MM.1S (cell line): ENCODE measurements at places on chromosomes 3 and 15.
A peak's percentile ranks its signal among the peaks of the same experiment; 100 is the strongest.

- DNase-seq: no peak
Observed at GRCh38 chr3:194481103-194481502, 5.7 kb downstream of the ATP13A3 start.

GRCh38 chr15:49223536-49224274 lies 53.7 kb downstream of the GALK2 start:
- DNase-seq: no peak

DNA sequence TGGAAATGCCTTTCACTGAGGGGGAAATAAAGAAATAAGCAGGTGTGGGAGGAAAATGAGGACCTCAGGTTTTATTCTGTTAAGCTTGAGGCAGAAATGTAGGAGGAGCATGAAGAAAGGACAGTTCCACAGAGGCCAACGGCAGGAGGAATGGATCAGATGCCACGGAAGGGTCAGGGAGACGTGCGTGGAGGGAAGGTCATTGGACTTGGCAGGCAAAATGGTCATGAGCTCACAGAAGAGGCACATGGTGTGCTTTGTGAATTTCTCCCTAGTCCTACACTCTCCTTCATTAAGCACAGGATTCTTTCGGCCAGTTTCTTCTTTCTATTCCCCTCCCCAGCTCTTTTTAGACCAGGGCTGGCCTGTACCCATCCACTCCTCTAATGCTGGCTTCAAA lies 32.5 kb upstream of the THSD4 start:
- DNase-seq: no peak

GRCh38 chr3:82088749-82089148 lies 327.3 kb upstream of the GBE1 start:
- DNase-seq: no peak

- no peak for DNase-seq
Observed at GRCh38 chr3:53595660-53596059, 101.2 kb downstream of the CACNA1D start.

DNA sequence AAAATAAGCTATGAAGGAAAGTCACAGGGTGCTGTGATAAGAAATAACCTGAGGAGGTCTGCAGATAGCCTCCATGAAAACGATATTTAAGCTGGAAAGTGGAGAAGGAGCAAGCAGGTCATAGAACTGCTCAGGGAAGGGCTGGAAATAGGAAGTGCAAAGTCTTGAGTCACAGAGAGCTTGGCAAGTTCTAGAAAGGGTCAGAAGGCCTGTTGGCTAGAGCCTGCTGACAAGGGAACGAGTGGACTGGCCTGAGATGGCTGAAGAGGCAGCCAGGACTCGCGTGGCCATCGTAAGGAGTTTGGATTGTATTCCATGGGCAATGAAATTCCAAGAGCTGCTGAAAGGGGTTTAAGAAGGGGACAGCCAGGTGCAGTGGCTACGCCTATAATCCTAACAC lies 64.7 kb upstream of the IL12A start:
- no peak for DNase-seq

DNA sequence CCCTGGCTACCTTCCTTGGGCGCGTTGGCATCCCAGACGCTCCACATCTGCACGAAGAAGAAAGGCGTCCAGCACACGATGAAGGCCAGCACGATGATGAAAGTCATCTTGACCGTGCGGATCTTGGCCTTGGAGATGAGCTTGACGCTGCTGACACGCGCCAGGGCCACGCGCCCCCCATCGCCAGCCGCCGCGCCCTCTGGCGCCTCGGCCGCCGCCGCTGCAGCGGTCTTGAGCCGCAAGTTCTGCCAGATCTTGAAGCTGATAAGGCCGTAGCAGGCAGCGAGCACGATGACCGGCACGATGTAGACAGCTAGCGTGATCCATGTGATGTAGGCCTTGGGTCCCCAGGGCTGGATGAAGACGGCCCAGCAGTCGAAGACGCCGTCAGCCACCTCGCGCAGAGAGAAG lies 2.2 kb downstream of the OXTR start:
- no peak for DNase-seq

- no peak for DNase-seq
Observed at GRCh38 chr3:111541391-111541790, 606 bp upstream of the CD96 start.

- DNase-seq: no peak
Observed at GRCh38 chr15:45913451-45913850, 278.6 kb downstream of the SQOR start.

DNA sequence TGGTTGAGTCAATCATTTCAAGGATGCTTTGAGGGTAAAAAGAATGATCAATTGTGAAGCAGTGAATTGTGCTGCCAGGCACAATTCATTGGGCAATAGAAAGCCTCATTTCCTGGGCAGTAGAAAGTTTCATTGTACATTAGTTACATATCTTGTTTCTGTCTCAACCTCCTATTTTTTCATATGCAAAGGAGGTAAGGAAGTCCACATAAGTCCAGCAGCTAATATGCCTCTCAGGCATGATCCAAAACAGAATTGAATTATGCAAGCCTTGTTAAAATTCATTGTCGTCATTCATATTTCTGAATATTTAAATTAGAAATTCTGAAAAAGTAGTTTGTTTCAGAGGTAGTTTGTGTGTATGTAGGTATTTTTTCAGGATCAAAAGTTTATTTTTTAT lies 65.8 kb downstream of the TFRC start:
- DNase-seq: no peak

- no peak for DNase-seq
Observed at GRCh38 chr15:93730724-93731123, 500.6 kb upstream of the MCTP2 start.

DNA sequence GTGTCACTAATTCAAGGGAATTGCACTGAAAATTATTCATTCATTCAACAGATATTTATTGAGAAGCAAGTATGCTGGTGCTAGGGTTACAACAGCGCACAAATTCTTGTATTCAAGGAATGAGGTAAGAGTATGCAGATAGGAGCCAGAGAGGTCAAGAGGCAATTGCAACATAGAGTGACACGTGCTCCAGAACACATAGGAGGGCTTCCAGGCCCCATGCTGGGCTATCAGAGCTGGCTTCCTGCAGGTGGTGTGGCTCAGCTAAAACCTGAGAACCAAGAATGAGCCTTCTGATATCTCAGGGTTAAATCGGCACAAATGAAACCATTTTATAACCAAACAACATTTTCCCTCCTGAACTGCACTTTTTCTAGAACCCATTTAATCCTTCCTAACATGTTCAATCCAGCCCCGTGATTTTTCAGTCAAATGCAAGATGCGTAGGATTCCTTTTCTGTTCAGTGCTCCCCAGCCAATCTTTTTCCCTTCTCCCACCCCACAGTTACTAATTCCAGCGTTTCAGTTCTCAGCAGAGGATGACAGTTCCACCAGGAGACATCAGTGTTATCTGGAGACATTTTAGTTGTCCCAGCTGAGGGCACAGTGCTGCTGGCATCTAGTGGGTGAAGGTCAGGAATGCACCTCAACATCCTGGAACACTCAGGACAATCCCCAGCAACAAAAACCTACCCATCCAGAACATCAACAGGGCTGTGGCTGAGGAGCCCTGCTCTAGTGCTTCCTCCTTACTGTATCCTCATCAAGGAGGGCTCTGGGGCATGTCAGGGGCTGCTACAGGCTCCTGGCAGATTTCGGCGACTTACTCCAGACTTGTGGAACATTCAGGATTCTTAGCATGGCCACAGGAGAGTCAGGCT lies 13.1 kb downstream of the CCR5AS start:
- peak; percentile 70 for DNase-seq

GRCh38 chr3:128997486-128998133 lies 3.5 kb upstream of the EFCC1 start:
- no peak for DNase-seq

DNA sequence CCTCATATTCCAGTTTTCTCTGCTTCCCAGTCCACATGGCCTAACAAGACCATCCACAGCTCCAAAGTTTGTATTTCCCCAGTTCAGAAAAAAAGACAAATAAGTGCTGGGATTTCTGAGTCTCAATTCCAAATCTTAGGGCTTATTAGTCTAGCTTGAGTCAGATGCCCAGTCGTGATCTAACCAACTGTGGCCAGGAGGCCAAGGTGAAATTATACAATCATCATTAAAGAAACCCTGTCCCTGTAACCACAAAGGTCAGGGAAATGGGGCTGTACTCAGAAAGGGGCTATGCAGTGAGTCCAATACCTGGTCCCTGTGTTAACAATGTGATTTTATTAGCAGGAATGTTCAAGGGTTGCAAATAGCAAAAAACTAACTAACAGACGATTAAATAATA lies 40.5 kb upstream of the MITF start:
- no peak for DNase-seq

DNA sequence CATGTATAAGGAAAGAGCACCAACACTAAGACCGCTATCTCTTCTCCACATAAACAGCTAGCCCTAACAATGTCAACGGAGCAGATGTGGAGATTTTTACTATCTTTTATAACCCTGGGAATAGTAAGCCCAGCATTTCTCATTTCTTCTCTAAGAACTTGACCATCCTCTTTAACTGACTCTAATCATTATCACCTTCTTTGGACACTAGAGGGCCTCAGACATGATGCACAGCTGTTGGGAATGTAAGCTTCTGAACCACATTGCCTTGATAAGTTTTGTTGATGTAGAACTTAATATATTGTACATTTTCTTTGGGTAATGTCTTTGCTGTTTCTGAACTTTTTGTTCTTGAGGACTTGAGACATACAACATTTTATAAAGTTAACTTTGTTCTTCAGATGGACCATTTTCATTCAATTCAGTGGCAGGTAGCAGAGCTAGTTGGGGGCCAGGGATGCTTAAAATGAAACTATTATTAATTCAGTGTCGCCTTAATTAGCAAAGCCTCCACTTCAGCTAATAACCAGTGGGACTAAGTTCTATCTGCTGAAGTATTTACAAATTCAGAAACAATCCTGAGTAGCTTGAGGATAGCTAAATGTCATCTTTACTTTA lies 9.6 kb upstream of the TAGLN3 start:
- peak; percentile 77 for DNase-seq

DNA sequence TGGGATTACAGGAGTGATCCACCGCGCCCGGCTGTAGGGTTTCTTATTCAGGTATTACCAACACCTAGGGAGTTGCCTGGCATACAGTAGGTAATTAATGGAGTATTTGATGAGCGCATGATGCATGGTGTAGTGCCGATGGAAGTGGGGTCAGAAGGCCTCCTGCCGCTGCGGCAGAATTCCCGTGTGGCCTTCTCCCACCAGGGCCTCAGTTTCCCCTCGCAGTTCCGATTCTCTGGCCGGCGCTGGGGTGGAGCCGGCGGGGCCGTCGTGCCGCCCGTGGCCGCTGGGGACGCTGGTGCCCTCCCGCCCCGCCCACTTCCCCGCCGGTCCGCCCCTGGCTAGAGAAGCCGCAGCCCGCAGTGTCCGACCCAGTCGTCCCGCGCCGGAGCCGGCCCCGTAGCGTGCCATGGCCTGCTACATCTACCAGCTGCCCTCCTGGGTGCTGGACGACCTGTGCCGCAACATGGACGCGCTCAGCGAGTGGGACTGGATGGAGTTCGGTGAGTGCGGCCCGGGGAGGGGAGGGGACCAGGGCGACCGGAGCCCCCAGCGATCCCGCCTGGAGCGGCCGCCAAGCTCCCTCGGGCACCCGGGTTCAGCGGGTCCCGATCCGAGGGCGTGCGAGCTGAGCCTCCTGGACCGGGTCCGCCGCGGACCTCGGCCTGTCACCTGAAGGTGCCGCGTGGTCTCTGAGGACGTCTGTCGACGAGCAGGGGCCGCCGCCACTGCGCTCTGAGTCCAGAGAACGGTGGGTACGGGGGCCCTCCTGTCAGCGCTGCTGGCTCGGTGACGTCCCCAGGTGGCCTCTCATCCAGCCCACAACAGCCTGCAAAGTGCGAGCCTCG lies at the start of gene IRAK2:
TSS of gene IRAK2 (plus strand) at position 374 of the 848 bp plus-strand sequence. CDS start at position 410, 36 bp downstream.
- DNase-seq: peak; percentile 61

DNA sequence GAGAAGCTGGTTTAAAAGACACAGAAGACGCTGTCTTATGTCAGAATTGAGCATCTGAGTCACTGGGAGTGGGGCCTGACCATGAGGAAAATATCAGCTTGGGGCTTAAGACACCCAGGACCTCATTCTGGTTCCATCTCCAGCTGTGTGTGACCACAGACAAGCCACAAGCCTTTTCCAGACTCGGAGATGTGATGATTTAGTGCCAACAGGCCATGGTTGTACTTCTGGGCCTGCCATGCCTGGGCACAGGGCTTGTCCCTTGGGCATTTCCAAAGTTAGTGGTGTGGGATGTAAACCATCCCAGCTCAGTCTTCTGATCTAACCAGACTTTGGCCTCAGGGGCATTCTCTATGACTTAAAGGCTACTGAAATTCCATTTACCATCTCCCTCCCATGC lies 269.8 kb downstream of the RYR3 start:
- DNase-seq: no peak

DNA sequence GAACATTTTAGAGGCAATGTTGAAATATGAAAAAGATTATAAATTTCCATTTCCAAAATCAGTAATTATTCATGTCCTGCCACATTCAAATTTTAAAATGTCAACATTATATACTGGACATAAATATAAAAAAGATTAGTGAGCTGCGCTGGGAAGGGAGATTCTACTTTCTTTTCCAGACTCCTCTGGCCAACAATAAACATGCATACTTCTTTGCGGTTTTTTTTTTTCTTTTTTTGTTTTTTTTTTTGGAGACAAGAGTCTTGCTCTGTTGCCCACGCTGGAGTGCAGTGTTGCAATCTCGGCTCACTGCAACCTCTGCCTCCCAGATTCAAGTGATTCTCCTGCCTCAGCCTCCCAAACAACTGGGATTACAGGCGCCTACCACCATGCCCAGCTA lies 105.5 kb downstream of the ADAM10 start:
- DNase-seq: no peak

DNA sequence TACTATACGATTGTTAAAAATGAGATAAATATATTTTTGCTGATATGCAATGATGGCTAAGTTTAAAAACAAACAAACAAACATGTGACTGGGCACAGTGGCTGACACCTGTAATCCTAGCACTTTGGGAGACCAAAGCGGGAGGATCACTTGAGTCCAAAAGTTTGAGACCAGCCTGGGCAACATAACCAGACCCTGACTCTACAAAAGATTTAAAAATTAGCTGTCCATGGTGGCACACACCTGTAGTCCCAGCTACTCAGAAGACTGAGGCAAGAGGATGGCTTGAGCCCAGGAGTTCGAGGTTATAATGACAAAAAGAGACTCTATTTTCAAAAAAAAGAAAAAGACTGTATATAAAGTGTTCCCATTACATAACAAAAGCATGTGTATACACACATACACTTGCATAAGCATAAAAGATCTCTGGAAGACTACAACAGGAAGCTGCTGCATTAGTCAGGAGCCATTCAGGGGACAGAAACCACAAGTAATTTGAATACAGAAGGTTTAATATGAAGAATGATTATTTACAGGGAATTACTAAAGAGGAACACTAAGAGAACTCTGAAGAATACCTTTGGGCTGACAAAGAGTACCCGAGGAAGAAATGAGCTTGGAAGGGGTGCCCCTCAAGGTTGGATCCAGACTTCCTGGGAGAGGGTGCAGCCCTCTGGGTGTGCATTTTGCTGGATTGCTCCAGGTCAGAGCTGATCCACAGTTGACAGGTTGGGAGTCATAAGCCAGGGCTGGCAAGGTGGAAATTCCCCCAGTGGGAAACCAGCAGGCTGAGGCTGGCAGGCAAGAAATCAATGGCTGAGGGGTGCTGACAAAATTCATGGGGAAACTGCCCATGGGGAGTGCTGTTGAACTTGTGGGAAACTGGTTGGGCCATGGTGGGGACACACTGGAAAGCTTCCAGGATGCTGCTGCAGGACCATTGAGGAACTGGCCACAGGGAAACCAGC lies 9.3 kb upstream of the TM4SF18 start:
- DNase-seq: no peak
